ENCODE measurements at places on chromosomes 7 and 10.

DNA sequence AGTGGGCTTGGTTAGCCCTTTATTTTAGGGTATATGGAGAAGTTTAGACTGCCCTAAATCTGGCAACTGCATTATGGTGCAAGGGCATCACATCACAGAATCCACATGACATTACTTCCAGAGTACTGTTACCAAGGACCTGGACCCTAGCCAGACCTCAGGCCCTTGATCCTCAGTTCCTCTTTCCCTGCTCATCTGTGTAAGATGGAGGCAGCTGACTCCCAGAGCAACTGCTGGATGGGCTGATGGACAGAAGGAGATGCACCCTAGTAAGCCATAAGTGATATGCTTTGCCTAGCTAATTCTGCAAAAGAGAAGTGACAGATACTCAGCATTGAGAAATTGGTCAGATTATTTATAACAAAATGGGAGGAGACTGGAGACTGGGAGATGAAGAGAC lies 131.7 kb downstream of the DYNC1I1 start:
- no peak for DNase-seq

DNA sequence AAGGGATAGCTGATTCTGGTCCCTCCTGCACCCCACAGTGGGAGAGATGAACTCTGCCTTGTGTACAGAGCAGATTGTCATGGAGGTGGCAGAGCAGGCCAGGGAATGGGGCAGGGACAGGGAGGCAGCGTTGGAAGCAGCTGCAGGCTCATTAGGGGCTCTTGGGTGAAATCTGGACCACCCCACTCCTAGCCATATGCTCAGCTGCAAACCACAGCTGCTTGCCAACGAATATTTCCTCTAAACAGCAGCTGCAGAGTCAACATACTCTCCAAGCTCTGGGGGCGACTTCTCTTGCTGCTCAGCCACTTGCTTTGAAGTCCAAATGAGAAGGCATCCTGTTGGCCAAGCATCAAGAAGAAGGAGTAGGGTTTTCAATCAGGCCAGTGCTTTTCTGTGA lies 302.3 kb upstream of the AUTS2 start:
- no peak for DNase-seq

- no peak for DNase-seq
These were observed at the start of gene DEPP1 for GRCh38 chr10:44978570-44979280. DEPP1 (minus strand) TSS chr10:44978809; CDS start chr10:44978030, 779 bp downstream.

GRCh38 chr7:107506674-107507339 lies 37.0 kb downstream of the GPR22 start:
- DNase-seq = no peak

DNA sequence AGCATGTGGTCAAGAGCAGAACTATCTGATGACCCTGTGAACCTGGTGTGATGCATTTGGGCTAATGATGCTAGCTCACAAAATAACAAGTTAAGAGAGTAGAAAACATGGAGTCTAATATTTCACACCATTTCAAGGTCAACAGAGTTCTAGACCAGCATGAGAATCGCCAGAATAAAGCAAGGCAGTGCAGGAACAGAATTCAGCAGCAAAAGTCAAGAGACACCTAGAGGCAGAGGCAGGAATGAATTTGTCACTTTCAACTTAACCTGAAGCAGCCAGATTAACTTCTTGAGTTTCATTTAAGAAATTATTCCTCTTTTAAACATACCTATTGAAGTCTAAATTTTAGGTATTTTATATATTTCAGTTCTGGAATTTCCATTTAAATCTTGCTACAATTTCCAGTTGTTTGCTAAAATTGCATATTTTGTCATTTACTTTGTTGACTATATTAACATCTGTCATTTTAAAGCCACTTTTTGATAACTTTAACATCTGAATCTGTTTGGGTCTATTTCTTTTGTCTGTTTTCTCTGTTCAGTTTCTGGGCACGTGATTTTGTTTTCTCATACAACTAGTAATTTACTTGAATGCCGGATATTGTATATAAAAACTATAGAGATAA lies 44.2 kb upstream of the PRSS58 start:
- no peak for DNase-seq

DNA sequence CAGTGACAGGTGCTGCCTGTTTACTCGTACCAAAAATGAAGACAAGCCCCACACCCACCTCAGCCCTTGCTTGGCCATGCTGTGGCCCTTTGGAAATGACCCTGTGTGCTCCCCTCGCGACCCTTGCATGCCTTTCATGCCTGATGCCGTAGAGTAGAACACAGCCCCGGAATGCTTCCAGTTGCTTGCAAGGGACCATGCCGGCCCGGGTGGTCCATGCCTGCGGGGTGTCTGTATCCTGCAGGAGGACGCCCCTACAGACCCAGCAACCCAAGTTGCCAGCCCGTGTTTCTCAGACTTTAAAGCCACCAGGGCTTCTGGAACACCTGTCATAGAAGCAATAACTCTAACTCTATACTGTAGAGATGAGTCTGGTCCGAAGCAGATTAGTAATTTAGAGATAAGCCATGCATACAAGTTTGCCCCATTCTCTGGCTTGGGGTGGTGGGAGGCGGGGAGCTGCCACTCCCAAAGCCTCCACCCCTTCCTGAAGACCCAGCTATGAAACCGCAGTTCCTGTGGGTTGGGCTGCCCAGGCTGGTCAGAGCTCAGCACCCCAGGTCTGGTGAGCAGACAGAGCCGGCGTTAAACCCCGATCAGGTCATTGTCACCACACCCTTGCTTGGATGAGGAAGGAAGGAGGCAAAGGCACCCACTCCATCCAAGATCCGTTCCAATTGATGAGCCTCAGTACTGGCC lies 143.5 kb downstream of the ADCY1 start:
- no peak for DNase-seq

DNA sequence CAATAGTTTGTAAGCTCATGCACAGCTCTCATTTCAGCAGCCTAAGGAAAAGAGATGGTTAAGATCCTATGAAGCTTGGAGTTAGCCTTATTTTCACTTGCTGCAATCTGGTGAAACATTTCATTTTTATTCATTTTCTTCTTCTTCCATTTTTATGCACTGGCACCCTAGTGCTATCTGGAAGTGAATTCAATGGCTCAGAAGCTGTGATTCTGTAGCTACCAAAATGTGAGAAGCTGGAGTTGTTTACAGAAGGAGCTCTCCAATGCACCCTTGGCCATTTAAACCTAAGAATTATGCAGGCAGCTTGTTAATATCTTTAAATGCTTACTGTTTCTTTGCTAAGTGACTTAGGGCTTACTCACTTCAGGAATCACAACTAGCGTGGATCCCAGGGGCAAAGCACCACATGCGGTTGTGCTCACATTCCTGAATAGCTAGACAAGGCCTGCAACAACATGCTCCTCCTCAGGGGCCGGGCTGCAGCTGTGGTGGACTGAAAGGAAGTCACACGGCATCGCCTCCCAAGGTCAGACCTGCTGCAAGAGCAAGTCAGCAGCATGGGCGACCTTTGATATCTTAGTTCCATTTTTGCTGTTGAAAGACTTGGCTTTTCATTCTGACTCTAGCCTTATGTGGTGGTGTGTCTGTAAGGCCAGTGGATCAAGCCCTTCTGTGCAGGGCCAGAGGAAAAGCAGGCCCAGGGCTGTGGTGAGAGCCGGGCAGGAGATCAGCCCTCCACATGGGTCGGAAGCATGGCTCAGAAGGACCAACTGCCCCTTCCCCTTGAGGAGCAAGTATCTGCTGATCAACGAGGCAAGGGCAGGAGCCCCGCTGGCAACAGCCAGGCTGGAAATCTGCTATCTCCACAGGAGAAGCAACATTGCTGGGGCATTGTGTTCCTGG lies 91.9 kb upstream of the MBL2 start:
- no peak for DNase-seq
